Activated CD4-positive, alpha-beta T cell treated with anti-CD3 and anti-CD28 coated beads for 1 hour (primary cell): ENCODE measurements at places on chromosomes 5 and 9.

GRCh38 chr9:92164490-92164889, 49.3 kb upstream of the SPTLC1 start:
- no peak for DNase-seq

DNA sequence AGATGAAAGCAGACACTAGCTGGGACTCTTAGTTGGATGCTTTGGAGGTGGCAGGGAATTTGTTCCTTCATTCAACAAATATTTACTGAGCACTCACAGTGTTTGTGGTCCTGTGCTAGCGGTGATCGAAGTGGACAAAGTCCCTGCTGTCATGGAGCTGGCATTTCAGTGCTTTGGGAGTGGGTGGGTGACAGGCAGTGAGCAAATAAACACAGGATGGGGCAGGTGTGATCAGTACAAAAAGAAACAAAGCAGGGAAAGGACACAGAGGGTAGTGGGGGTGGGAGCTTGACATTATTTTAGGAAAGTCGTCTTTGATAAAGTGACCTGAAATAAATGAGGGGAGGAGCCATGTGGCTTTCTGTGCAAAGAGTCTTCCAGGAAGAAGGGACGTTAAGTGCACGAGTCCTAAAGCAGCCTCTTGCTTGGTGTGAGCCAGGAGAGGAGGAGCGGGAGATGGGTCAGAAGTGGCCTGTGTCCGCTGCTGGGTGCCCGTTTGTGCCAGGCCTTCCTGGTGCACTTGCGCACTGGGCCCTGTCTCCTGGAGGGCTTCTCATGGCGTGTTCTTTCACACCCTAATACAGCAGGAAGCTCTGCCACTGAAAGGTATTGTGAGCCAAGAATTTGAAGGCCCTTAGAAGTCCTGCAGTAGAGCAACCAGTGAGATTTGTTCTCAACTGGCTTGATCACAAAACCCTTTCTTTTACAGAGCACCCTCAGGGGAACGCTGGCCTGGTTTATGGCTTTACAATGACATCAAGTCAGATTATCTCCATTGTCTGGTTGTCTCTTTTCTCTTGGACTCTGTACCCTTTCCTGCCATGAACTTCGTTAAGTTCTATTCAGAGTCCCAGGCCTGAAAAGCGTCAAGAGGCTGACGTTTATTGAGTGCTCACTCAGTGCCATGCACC, 14.8 kb downstream of the NDST1 start:
- DNase-seq: no peak

DNA sequence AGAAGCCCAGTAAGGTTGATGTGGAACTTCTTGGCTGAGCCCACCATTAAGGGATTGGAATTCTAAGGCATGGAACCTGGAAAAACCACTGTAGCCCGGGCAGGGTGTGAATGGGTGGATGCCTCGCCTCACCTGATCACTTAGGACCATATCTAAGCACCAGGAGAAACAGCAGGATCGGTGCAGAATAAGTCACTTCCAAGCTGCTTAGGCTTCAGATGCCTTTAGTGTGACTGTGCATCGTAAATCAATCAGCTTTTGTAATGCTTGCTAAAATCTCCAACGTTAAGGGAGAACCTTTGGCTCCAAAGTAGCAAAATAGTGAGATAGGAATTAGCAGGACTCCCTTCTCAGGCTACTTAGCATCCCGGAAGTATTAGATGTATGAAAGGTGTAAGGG, 103.9 kb upstream of the MEGF10 start:
- DNase-seq: no peak

DNA sequence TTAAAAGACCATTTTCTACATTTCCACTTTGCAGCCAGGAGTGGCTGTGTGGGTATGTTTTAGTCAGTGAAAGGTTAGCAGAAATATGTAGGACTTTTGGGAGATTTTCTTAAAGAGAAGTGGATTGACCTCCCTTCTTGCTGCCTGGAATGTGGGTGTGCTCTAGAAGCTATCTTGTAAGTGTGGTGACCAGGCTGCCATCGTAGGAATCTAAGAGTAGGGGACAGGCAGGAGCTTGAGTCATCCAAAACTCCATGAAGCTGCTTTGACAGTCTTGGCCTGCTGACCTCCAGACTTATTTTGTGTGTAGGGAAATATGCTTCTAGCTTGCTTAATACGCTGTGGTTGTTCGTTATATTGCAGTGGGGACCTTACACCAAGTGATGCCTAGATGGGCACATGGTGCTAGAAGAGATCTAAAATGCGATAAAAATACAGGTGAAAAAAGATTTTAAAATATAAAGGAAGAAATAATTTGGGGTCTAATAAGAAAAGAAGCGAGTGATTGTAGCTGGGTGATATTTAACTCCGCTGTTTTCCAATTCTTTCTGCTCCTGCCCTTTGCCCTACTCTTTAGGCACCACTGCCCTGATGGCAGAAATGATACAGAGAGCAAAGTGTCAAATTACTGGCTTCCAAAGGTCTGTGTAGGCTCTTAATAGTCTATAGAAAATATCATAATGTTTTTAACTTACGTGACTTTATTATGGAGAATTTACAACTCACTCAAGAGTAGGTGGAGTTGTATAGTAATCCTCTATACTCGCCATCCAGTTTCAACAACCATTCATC, 298.2 kb upstream of the ZNF608 start:
- DNase-seq: no peak

DNA sequence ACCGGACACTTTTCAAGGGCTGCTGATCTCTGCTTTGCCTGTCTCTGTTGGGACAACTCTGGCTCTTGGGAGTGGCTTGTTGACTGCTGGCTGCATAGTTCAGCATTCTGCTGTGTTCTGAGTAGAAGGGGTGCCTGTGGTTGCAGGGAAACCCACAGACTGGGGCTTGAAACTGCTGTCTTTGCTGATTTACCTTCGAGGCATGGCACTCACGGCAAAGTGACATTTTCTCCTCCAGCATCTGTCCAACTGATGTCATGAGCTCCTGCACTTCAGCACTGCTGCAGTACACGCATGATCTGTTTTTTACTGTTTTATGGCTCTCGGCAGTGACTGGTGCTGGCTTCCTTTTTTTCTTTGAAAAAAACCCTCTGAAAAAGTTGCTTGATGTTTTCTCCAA, 69.2 kb downstream of the SPATA31D1 start:
- no peak for DNase-seq

GRCh38 chr5:151902215-151902614, 22.4 kb downstream of the GLRA1 start:
- DNase-seq: no peak

- no peak for DNase-seq
Observed at GRCh38 chr5:112049738-112050137, 292.7 kb upstream of the NREP start.

- no peak for DNase-seq
Observed at GRCh38 chr9:84679571-84679970, 10.0 kb downstream of the NTRK2 start.

- DNase-seq: no peak
Observed at GRCh38 chr5:68628082-68628814, 412.7 kb downstream of the PIK3R1 start.

- peak; percentile 33 for DNase-seq
Observed at GRCh38 chr9:111483439-111483857, 735 bp downstream of the ECPAS start.

GRCh38 chr9:137721479-137721878, 102.7 kb downstream of the EHMT1 start:
- peak; percentile 24 for DNase-seq

DNA sequence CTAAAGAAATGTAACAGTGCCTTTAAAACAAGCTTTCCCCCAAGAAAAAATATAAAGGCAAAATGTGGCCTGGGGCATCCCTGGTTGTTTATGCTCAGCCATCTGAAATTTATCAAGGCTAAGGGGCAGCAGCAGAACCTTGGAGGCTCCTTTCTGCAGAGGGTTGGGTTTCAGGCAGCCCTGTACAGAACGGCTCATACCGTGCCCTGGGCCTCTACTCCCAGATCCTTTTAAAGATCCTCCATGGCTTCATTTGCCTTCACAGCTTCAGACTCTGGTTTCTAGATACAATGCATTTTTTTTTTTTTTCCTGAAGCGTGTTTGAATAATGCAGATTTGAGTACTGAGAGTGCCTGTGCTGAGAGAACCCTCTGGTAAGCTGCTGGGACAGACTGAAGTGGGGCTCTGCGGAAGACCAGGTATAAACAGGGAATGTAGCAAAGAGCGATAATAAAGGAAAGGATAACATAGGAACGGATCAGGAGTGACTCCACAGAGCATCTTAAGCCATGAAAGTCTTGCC, 172.7 kb downstream of the DIRAS2 start:
- no peak for DNase-seq

- DNase-seq: no peak
Observed at GRCh38 chr5:138305797-138306196, 25.8 kb downstream of the CDC25C start.

- DNase-seq: no peak
Observed at GRCh38 chr9:107635803-107636174, 146.2 kb upstream of the KLF4 start.

GRCh38 chr5:38023371-38023770, 183.5 kb upstream of the GDNF start:
- DNase-seq: no peak

GRCh38 chr9:114416906-114417305, 29.1 kb upstream of the AKNA start:
- no peak for DNase-seq

DNA sequence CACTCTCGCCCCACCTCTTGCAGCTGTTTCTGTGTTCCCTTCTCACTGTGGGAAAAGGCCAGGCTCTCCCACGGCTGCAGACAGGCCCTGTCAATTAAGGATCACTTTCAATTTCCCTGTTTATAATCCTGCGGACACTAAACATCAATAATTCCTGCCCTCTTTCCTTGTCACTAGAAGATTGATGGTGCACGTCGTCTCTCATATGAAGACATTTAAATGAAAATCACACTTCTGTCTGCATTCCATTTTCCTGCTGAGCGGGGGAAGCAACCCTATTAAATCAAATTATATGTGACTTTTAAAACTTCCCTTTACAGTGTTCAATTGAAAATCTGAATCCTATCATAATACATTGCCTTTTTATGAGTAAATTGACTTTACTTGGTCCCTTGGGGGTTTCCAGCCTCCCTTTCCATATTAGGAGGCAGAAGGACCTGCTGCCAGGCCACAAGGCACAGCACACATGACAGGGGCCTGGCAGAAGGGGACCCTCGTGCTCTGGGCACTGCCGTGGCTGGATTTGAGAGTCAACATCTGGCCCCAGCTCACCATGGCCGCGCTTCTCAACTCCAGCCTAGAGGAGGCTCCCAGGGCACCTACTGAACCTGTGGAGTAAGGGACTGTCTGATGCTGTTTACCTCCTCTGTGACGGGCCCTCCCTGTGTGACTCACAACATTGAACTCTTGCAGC, 311.0 kb upstream of the IRX4 start:
- DNase-seq: no peak

DNA sequence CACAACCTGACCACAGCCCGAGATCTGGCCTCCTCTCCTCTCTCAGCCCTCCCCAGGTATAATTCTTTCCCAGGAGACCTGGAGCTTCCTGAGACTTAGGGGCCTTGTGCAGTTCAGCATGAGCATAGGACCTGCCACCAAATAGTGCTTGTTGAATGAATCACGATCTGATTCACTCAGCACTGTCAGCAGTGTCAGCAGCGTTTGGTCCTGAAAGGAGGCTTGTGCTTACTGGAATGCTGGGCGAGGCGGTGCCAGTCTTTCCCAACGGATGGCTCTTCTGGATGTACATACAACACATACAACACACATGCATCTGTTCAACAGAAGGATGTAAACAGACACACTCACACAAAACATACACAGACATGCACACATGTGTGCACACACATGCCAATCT, 173.3 kb downstream of the COL23A1 start:
- DNase-seq: no peak

GRCh38 chr5:36172599-36172998, 20.7 kb downstream of the SKP2 start:
- DNase-seq: no peak

GRCh38 chr5:74167206-74167929, 473.2 kb downstream of the ENC1 start:
- no peak for DNase-seq

GRCh38 chr9:15156241-15156640, 150.8 kb downstream of the TTC39B start:
- no peak for DNase-seq

DNA sequence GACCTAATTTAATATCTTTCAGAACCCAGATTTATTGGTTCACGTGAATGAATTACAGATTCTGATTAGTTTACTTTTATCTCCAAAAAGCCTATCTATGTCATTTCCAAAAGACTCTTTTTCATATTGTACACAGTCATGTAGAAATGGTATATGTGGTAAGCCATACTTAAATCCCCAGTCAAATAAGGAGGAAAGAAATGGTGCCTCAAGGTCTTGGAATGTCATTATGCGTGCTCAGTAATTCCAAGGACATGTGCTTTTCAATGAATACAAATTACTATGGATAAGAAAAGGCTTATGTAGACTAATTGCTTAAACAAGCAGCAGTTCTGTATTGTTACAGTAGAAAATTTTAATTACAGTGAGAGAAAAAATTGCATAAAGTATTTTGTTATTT, 64.1 kb upstream of the TYRP1 start:
- DNase-seq: no peak

GRCh38 chr5:102223542-102224477, 72.3 kb downstream of the SLCO4C1 start:
- DNase-seq: no peak

- DNase-seq: no peak
Observed at GRCh38 chr5:149740866-149741459, 10.9 kb downstream of the PPARGC1B start.

GRCh38 chr5:87524217-87524616, 111.5 kb upstream of the CCNH start:
- DNase-seq: no peak

DNA sequence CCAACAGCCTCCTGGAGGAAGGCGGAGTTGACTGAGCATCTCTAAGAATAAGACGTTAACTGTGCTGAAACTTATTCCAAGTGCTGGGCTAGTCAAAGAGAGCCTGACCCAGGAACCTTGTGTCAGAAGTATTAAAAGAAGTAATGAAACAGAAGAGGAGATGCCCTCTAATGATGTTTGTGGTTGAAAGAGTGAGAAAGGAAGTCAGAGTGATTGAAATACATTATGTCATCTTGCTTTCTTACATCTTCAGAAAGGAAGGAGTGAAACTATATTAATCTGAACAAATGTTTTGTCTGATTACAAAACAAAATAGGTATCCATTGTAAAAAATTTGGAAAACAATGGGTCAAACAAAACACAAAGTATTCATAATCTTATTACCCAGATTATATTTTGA, 460.7 kb downstream of the NTRK2 start:
- no peak for DNase-seq

GRCh38 chr5:14341571-14342230, 198.6 kb downstream of the TRIO start:
- DNase-seq: no peak
